CD8-positive, alpha-beta memory T cell (primary cell): ENCODE measurements at places on chromosomes 6 and 20. TPM values are rescaled to one million over a fixed set of nuclear protein-coding genes. Genes with fewer than 3 reads are reported as not detected.
A peak's percentile ranks its signal among the peaks of the same experiment; 100 is the strongest.

TRIM31 gene
- not detected for total RNA-seq

CUTA gene
- 149 TPM for total RNA-seq

- DNase-seq = peak; percentile 50
These were observed 44.2 kb upstream of the SUPT3H start for GRCh38 chr6:45421709-45422502.

RAB44 gene
- not detected for total RNA-seq

GRCh38 chr6:134090591-134090990 is 38.2 kb upstream of the SLC2A12 start:
- no peak for DNase-seq

DNA sequence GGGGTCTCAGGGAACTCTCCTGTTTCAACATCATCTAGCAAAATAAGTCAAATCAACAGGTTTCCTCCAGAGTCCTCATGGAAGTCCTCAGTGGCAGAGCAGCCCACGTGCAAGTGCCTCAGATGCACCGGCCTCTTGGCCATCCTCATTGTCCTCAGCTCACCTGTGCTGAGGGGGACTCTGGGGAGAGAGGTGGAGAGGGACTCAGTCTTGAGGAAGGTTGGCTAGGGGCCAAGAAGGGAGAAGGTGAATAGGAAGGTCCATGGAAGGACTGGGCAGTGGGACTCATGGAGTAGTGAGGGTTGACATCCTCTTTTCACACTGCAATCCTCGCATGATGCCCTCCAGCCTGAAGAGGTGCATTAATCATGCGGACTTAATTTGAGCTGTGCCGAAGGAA is 77.9 kb upstream of the DUSP22 start:
- no peak for DNase-seq

DEFB132 gene
- total RNA-seq = not detected

CDS2 gene
- 57.3 TPM for total RNA-seq
